ENCODE measurements at places on chromosomes 5 and 9. TPM values are rescaled to one million over a fixed set of nuclear protein-coding genes. Genes with fewer than 3 reads are reported as not detected.

Gene NEURL1B
- total RNA-seq: 15.4 TPM

Gene SLC36A2
- not detected for total RNA-seq

Gene C9
- not detected for total RNA-seq

Gene DDX4
- not detected for total RNA-seq

Gene TMEFF1
- total RNA-seq: 1.3 TPM

All from SJSA1 (cell line).